ENCODE measurements at places on chromosomes 11 and 22.

DNA sequence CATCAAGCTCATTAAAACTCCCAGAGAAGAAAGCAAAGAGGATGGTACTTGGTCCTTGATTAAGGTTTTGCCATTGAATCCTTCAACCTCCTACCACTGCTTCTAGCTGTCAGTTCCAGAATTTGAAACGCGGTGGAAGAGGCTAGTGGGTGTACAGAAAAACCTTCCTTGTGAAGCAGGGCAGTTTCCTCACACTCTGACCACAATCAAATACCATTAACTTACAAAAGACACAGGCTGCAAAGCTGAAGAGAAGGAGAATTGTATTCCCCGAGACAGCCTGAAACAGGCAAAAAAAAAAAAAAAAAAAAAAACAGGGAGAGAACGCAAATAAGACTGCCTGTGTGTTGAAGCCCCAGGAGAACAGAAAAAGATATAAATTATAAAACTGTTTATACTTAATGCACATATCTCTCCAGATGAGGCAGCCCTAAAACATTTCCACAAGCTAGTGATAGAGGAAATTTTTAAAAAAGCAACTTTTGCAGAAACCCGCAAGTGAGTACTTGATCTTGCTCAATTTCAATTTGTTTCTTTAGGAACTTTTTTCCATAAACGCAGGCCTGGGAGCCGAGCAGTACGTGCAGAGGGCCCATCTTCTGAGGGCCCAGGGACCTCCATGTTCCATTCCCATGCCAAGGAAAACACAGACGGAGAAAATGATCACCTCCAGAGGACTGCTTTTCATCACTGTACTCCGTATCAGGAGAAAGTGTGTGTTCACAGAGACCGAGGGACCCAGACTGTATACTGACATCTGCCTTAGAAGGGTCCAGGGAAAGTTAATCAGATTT, 218.7 kb upstream of the BLID start:
- no peak for DNase-seq

GRCh38 chr11:61728066-61728939, 24.1 kb upstream of the MYRF start:
- no peak for DNase-seq

- peak; percentile 55 for DNase-seq
These were observed 6.0 kb upstream of the MS4A4A start for GRCh38 chr11:60274416-60274815.

DNA sequence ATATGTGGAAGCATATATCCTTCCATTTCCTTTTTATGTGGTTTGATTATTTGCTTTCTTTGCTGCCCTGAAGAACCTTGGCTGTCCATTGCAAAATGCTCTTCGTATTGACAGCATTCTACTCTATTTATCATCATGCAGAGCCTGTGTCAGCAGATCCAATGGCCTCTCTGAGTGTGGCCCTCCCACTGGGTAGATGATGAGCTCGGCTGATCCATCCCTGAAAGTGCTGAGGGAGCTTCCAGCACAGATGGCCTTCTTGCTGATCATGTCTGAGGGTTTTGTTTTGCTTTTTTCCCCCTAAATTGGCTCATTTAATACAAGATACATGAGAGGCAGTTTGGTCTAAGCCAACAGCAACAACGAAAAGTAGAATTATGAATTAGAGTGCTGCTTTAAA, 181.0 kb downstream of the GRIA4 start:
- no peak for DNase-seq

All from MV-4-11 (cell line).